ENCODE measurements at places on chromosomes 5 and 9.

- no peak for DNase-seq
These were observed 308.2 kb downstream of the ZNF608 start for GRCh38 chr5:124438026-124438902.

GRCh38 chr9:110073356-110073905 lies 134.5 kb downstream of the C9orf152 start:
- DNase-seq: no peak

- DNase-seq: no peak
These were observed 96.3 kb downstream of the CMYA5 start for GRCh38 chr5:79785983-79786382.

DNA sequence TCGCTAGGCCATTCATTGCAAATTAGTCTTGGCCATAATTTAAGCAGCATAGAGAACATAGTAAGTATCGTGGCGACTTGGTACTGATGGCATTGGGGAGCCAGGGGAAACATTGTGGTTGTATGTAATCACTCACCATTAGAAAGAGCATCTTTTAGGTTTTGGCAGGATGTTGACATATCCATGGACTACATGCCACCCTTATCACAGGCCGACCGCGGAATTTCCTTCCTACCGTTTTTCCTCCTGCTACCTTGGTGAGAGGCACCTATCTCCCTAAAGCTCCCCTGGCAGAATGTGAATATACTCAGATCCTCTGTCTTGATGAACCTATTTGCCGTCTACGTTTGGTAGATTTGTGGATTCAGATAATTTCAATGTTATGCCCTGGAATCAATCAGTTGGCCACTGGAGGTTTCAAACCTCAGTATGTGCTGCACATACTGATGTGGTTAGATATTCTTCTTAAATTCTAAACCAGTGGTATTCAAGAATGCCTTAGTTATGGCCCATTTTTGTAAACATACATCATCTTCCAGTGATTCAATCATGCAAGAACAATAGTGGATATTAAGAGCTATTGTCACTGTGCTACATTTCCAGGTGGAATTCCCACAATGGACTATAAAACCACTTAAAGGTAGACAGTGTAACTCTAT lies 271.0 kb upstream of the HAPLN1 start:
- DNase-seq: peak; percentile 36

DNA sequence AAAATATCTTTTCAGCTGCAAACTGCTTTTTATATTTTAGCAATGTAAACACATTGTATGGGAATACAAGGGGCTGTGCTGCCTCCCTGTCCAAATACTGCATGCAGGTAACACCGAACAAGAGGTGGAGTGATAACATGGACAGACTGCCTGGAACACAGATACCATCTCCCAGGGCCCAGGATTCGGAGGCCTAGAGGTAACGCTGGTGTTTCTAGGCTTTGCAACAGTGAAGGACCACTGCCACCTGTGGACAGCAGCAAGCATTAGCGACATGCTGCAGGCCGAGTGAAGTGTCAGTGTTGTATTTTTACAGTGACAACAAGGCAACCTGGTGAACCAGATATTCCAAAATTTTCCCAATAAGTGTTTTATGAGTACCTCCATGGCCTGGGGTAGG lies 379.1 kb downstream of the DMRT2 start:
- peak; percentile 9 for DNase-seq

- no peak for DNase-seq
These were observed 220.4 kb downstream of the PARP8 start for GRCh38 chr5:50886657-50887345.

- no peak for DNase-seq
These were observed 246.6 kb downstream of the TAF11L14 start for GRCh38 chr5:17880869-17881268.

GRCh38 chr5:66232275-66232674 lies 88.2 kb downstream of the SREK1 start:
- no peak for DNase-seq

- DNase-seq: peak; percentile 71
These were observed 1.6 kb downstream of the MED27 start for GRCh38 chr9:132077881-132078698.

- no peak for DNase-seq
These were observed 95.4 kb downstream of the CWC27 start for GRCh38 chr5:64864171-64864570.

DNA sequence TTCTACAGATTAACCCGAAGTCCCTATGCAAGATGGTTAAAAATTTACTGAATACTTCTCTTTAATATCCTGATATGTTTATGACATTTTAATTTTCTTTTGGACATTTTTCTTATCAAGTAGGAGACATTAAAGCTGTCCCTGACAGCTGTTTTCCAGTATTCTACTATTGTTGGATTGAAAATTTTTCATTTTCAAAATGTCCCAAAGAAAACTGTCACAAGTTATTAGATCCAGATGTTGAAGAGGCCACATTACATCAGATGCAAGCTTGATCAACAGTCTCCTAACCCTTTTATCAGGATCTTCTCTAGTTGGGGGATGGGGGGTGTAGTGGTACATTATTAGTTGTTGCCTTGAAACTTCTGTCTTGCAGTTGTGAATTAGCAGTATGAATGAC lies 1402.7 kb upstream of the DMAC1 start:
- DNase-seq: no peak

- DNase-seq: peak; percentile 3
These were observed 17.8 kb downstream of the FBXO38 start for GRCh38 chr5:148401604-148402003.

All from fibroblast of skin of right biceps (primary cell).